ENCODE measurements at places on chromosomes 12 and 14. TPM values are rescaled to one million over a fixed set of nuclear protein-coding genes. Genes with fewer than 3 reads are reported as not detected.

WSCD2 gene
- total RNA-seq: 1.3 TPM

DPPA3 gene
- total RNA-seq: not detected

DNA sequence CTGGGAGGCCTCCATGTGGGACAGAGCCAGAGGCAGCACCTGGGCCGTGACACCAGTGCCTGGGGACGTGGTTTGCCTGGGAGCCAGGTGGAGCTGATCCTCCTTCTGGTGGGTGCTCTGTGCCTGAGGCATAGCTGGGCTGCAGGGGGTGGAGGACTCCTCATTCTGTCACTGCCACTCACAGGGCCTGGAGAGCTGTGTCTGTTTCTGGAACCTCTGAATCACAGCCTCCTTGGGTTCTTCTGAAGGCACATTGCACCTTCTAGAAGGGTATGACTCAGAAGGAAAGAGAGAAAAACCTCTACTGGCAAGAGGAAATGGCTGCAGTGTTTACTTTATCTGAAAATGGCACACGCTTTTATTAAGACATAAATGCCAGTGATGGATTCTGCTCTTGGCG is 659.8 kb downstream of the VRK1 start:
- DNase-seq: no peak
- no peak overlapping the region for H3K27ac ChIP-seq
- no peaks in the 10 kb centered on the region for H3K4me1 ChIP-seq
- no peak overlapping the region for H3K4me3 ChIP-seq
- no peaks in the 10 kb centered on the region for H3K27me3 ChIP-seq

GLT1D1 gene
- 0.26 TPM for total RNA-seq

DNA sequence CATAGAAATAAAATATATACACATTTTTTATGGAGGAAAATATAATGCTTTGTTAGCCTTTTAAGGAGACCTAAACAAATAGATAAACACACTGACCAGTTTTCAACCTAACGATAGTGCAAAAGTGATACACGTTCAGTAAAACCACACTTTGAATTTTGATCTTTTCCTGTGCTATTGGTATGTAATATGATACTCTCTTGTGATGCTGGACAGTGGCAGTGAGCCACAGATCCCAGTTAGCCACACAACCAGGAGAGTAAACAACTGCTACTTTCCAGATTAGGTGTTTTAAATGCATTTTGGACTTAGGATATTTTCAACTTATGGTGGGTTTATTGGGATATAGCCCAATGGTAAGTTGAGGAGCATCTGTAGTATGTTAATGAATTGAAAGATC is 243.1 kb downstream of the ERC1 start:
- H3K27me3 ChIP-seq: no peaks in the 10 kb centered on the region
- H3K36me3 ChIP-seq: no peaks in the 10 kb centered on the region

RIPK3 gene
- 0.78 TPM for total RNA-seq

DNA sequence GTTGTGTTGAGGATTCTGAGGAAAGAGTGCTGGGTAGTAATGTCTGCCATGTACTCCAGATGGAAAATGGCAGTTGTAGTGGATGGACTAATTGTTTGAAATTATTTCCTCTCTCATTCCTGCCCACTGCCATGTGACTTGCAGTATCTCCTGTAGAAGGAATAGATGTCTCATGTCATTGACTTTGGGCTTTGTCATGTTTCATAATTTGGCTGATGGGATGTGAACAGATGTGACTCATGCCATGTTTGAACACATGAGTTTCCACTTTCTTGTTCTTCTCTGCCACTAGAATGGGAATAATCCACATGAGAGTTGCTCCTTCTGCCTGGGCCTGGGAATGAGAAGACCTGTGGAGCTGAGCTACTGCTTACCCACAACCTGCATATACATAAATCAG is 2.4 kb upstream of the CALCOCO1 start:
- no peak overlapping the region for H3K27ac ChIP-seq
- H3K4me1 ChIP-seq: peaks cover 17% of the 10 kb centered on the region

DNA sequence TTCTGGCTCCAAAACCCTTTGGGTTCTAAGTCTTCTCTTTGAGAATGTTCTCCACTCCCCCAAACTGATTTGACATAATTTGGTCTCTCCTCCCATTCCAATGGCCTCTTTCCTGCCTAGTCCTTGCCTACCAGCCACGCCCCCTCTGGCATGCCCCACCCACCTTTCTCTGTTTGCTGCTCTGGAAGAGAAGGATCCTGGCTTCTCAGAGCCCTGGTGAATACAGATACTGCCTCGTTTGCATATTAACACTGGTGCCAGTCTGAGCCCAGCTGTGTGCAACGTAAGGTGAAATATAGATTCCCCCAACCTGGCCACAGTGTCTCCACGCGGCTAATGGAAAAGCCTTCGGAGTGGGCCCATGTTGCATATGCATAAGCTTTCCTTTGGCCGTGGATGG is 79.7 kb downstream of the PAPOLA start:
- DNase-seq: no peak
- no peaks in the 10 kb centered on the region for H3K36me3 ChIP-seq
- no peaks in the 10 kb centered on the region for H3K4me1 ChIP-seq

- H3K36me3 ChIP-seq: no peaks in the 10 kb centered on the region
- H3K27me3 ChIP-seq: no peaks in the 10 kb centered on the region
- DNase-seq: no peak
Measured at GRCh38 chr14:54333511-54333910, 63.3 kb upstream of the CDKN3 start.

- H3K4me3 ChIP-seq: no peak overlapping the region
- H3K4me1 ChIP-seq: peaks cover 64% of the 10 kb centered on the region
- peak overlapping the region; percentile 3 for H3K27ac ChIP-seq
- DNase-seq: peak; percentile 61
- H3K36me3 ChIP-seq: no peaks in the 10 kb centered on the region
Measured at GRCh38 chr14:68939893-68940613, 39.0 kb downstream of the ACTN1 start.

CCDC184 gene
- total RNA-seq: 10.8 TPM

GRCh38 chr14:23009939-23010726 is at the start of gene C14orf93:
TSS of gene C14orf93 (minus strand) at chr14:23010143. CDS start at chr14:22999023, 11,120 bp downstream.
- peak within 1 kb of the TSS; percentile 50 for H3K27ac ChIP-seq
- peak; percentile 86 for DNase-seq
- no peaks in the 10 kb centered on the region for H3K4me1 ChIP-seq
- no peaks in the 10 kb centered on the region for H3K27me3 ChIP-seq
- H3K4me3 ChIP-seq: peak within 1 kb of the TSS; percentile 47
- H3K36me3 ChIP-seq: no peaks in the 10 kb centered on the region

PDZRN4 gene
- total RNA-seq: 1.9 TPM

- H3K4me3 ChIP-seq: peak overlapping the region; percentile 43
- no peak overlapping the region for H3K27ac ChIP-seq
- H3K4me1 ChIP-seq: peaks cover 6% of the 10 kb centered on the region
- no peaks in the 10 kb centered on the region for H3K27me3 ChIP-seq
- H3K36me3 ChIP-seq: no peaks in the 10 kb centered on the region
Measured at GRCh38 chr14:102437997-102438915, 71.3 kb downstream of the ANKRD9 start.

DNA sequence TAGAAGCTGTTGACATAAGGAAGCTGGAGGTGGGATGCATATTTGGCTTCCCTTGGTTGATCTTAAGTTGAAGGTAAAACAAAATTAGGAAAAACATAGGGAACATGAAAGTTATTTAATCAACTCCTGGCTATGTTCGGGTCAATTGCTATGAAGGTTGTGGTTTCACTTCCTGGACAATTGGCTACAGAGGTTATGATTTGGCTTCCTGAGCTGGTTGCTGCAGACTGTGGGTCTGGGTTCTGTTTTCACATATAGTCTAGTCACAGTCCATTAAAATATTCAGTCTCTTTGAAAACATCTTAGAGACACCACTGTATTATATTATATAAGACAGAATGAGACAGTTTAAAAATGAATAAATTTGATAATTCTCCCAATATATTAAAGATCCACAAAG is 895.2 kb upstream of the USP15 start:
- no peaks in the 10 kb centered on the region for H3K27me3 ChIP-seq
- no peaks in the 10 kb centered on the region for H3K4me1 ChIP-seq
- H3K36me3 ChIP-seq: no peaks in the 10 kb centered on the region
- H3K4me3 ChIP-seq: no peak overlapping the region

Data from adrenal gland (tissue), 19 donors.